ENCODE measurements at places on chromosomes 12 and 14. TPM values are rescaled to one million over a fixed set of nuclear protein-coding genes. Genes with fewer than 3 reads are reported as not detected.

- no peak overlapping the region for H3K4me3 ChIP-seq
- no peaks in the 10 kb centered on the region for H3K36me3 ChIP-seq
- no peaks in the 10 kb centered on the region for H3K27me3 ChIP-seq
Observed at GRCh38 chr14:24971255-24971654, 78.7 kb downstream of the STXBP6 start.

BCAT1 gene
- total RNA-seq: 121 TPM

GRCh38 chr14:61691495-61691894, 3.8 kb upstream of the HIF1A start:
- H3K4me3 ChIP-seq: no peak overlapping the region
- peaks cover 5% of the 10 kb centered on the region for H3K4me1 ChIP-seq
- H3K27ac ChIP-seq: no peak overlapping the region
- no peaks in the 10 kb centered on the region for H3K27me3 ChIP-seq
- H3K36me3 ChIP-seq: no peaks in the 10 kb centered on the region

SIX6 gene
- total RNA-seq: not detected

- H3K4me3 ChIP-seq: no peak overlapping the region
- no peaks in the 10 kb centered on the region for H3K27me3 ChIP-seq
- H3K36me3 ChIP-seq: no peaks in the 10 kb centered on the region
- H3K4me1 ChIP-seq: no peaks in the 10 kb centered on the region
- no peak for DNase-seq
Observed at GRCh38 chr12:39072658-39073057, 167.3 kb upstream of the CPNE8 start.

GRCh38 chr12:78244916-78245507, 414.3 kb downstream of the NAV3 start:
- DNase-seq: no peak
- H3K27ac ChIP-seq: no peak overlapping the region
- H3K4me3 ChIP-seq: no peak overlapping the region
- no peaks in the 10 kb centered on the region for H3K4me1 ChIP-seq
- H3K36me3 ChIP-seq: no peaks in the 10 kb centered on the region
- no peaks in the 10 kb centered on the region for H3K27me3 ChIP-seq

TRHDE gene
- 18.7 TPM for total RNA-seq

DNA sequence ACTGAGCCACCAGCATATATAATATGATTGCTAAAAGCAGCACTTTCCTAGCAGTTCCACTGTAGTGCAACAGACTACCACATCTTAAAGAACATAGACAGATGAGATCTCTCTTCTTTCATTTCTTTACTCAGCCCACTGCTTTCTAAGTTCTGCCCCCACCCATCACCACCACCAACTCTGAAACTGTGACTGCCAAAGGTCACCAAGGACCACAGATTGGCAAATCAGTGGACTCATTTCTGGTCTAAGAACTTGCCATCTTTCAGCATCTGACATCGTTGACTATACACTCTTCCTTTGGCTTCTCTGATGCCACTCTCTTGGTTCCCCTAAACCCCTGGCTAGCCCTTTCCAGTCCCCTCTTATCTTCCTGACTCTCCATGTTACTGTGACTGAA, 38.4 kb downstream of the IFNG start:
- no peak overlapping the region for H3K4me3 ChIP-seq
- H3K36me3 ChIP-seq: no peaks in the 10 kb centered on the region
- H3K27me3 ChIP-seq: no peaks in the 10 kb centered on the region
- DNase-seq: no peak
- H3K27ac ChIP-seq: no peak overlapping the region
- H3K4me1 ChIP-seq: no peaks in the 10 kb centered on the region

DNA sequence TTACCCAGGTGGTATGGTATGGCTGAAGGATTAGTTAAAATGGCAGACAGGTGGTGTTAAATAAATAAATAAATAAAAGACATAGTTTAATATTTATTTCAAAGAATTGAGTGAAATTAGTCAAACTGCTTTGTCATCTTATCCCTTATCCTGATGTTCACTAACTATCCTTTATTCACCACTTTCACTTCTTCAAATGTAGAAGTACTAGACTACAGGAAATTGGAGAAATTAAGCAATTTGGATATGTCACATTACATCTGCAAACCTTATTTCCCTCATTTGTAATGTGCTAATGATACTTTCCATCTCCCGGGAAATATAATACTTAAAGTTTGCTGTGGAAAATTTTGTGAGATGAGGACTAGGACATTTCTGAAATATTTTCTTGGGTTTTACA, 1195.7 kb downstream of the LRFN5 start:
- H3K4me1 ChIP-seq: no peaks in the 10 kb centered on the region
- H3K27ac ChIP-seq: no peak overlapping the region
- H3K27me3 ChIP-seq: no peaks in the 10 kb centered on the region
- no peak for DNase-seq
- no peaks in the 10 kb centered on the region for H3K36me3 ChIP-seq
- H3K4me3 ChIP-seq: no peak overlapping the region

PLXNC1 gene
- total RNA-seq: 2.5 TPM

- no peak overlapping the region for H3K4me3 ChIP-seq
- no peak for DNase-seq
Observed at GRCh38 chr14:41608681-41609390, 2.2 kb downstream of the LRFN5 start.

DNA sequence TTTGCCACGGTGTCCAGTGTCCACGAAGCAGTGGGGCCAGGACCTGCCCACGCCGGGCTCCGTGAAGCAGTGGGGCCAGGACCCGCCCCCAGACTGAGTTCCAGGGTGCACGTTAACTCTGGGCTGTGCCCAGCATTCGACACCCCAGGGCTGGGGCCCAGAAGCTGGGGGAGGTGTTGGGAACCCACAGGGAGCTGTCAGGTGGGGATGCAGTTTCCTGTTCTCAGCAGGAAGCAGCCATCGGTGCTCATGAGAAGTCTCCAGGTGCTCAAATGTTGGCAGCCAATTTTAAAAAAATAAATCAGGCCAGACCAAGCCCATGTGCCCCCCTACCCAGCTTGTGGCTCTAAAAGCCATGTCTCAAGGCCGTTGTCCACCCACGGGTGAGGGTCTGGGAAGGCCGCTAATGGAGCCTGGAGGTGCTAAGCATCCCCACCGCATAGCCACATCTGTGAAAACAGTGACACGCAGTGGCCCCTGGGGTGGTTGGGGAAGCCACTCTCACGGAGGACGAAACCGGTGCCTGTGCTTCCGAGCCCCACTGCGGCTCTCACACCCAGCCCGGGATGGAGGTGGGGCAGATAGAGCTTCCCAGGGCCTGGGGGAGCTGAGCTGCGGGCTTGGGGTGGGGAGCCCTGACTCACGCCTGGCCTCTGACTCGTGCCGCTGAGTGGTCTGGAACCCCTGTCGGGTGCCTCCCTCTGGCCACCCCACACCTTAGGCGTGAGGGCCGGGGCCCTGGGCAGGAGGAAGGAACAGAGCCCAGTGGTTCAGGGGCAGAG, 53.5 kb downstream of the FBRSL1 start:
- H3K36me3 ChIP-seq: peaks cover 4% of the 10 kb centered on the region
- no peak for DNase-seq
- H3K4me3 ChIP-seq: no peak overlapping the region
- no peak overlapping the region for H3K27ac ChIP-seq
- no peaks in the 10 kb centered on the region for H3K27me3 ChIP-seq

- H3K4me3 ChIP-seq: no peak overlapping the region
- no peaks in the 10 kb centered on the region for H3K27me3 ChIP-seq
- DNase-seq: no peak
- no peaks in the 10 kb centered on the region for H3K36me3 ChIP-seq
- no peaks in the 10 kb centered on the region for H3K4me1 ChIP-seq
- no peak overlapping the region for H3K27ac ChIP-seq
Observed at GRCh38 chr12:553216-554000, 93.7 kb downstream of the B4GALNT3 start.

DNA sequence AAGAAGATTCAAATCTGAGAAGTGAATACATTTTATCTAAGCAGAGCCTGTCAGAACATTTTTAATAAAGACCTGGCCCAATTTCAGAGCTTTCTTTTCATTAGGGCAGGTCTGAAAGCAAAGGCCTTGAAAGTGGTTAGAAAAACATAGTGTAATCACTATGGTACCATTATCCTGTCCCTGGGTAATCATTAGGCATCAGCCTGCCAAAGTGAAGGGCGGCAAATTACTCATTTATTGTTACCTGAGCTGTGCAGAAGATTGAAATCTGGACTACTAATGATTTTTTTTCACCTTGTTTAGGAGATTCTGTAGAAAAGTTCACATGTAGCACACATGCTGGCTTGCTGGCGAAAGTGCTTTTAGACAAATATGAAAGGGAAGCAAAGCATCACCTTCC, 92.6 kb upstream of the PRKD1 start:
- no peaks in the 10 kb centered on the region for H3K27me3 ChIP-seq
- DNase-seq: no peak
- no peak overlapping the region for H3K27ac ChIP-seq
- peaks cover 7% of the 10 kb centered on the region for H3K4me1 ChIP-seq
- H3K4me3 ChIP-seq: no peak overlapping the region

GRCh38 chr12:104741077-104741476, 217.0 kb downstream of the SLC41A2 start:
- H3K27me3 ChIP-seq: no peaks in the 10 kb centered on the region
- H3K4me1 ChIP-seq: no peaks in the 10 kb centered on the region
- no peak overlapping the region for H3K27ac ChIP-seq
- H3K36me3 ChIP-seq: no peaks in the 10 kb centered on the region

GRCh38 chr12:123897221-123897620, 75.4 kb downstream of the CCDC92 start:
- no peak for DNase-seq
- no peaks in the 10 kb centered on the region for H3K27me3 ChIP-seq
- H3K27ac ChIP-seq: no peak overlapping the region
- H3K36me3 ChIP-seq: no peaks in the 10 kb centered on the region
- no peak overlapping the region for H3K4me3 ChIP-seq
- no peaks in the 10 kb centered on the region for H3K4me1 ChIP-seq

GRCh38 chr12:46723629-46724419, 102.0 kb downstream of the SLC38A4 start:
- no peaks in the 10 kb centered on the region for H3K27me3 ChIP-seq
- H3K4me1 ChIP-seq: no peaks in the 10 kb centered on the region
- no peak for DNase-seq
- H3K36me3 ChIP-seq: no peaks in the 10 kb centered on the region
- H3K27ac ChIP-seq: no peak overlapping the region
- no peak overlapping the region for H3K4me3 ChIP-seq

AVPR1A gene
- 0.16 TPM for total RNA-seq

SERPINA1 gene
- 309 TPM for total RNA-seq

- no peak overlapping the region for H3K27ac ChIP-seq
- no peak for DNase-seq
- no peaks in the 10 kb centered on the region for H3K27me3 ChIP-seq
- no peaks in the 10 kb centered on the region for H3K36me3 ChIP-seq
- no peak overlapping the region for H3K4me3 ChIP-seq
- no peaks in the 10 kb centered on the region for H3K4me1 ChIP-seq
Observed at GRCh38 chr12:2739832-2740641, 54.7 kb upstream of the FKBP4 start.

GRCh38 chr12:131217024-131217586, 263.4 kb downstream of the ADGRD1 start:
- H3K4me1 ChIP-seq: no peaks in the 10 kb centered on the region
- H3K27ac ChIP-seq: no peak overlapping the region
- no peaks in the 10 kb centered on the region for H3K36me3 ChIP-seq
- no peaks in the 10 kb centered on the region for H3K27me3 ChIP-seq
- no peak overlapping the region for H3K4me3 ChIP-seq

- H3K36me3 ChIP-seq: no peaks in the 10 kb centered on the region
- H3K4me3 ChIP-seq: no peak overlapping the region
- no peaks in the 10 kb centered on the region for H3K4me1 ChIP-seq
- no peak overlapping the region for H3K27ac ChIP-seq
- no peaks in the 10 kb centered on the region for H3K27me3 ChIP-seq
- DNase-seq: no peak
Observed at GRCh38 chr12:1419849-1420371, 174.5 kb downstream of the FBXL14 start.

- H3K4me3 ChIP-seq: no peak overlapping the region
- H3K36me3 ChIP-seq: no peaks in the 10 kb centered on the region
- DNase-seq: no peak
- H3K27me3 ChIP-seq: no peaks in the 10 kb centered on the region
- H3K4me1 ChIP-seq: peaks cover 18% of the 10 kb centered on the region
Observed at GRCh38 chr12:116916714-116917114, 6.0 kb downstream of the FBXW8 start.

- H3K4me3 ChIP-seq: no peak overlapping the region
- H3K36me3 ChIP-seq: no peaks in the 10 kb centered on the region
- H3K4me1 ChIP-seq: no peaks in the 10 kb centered on the region
Observed at GRCh38 chr14:38405851-38406635, 150.2 kb upstream of the CLEC14A start.

GRCh38 chr14:74582910-74583581, 29.0 kb downstream of the LTBP2 start:
- no peak overlapping the region for H3K27ac ChIP-seq
- DNase-seq: peak; percentile 72
- H3K27me3 ChIP-seq: no peaks in the 10 kb centered on the region
- H3K4me1 ChIP-seq: peaks cover 5% of the 10 kb centered on the region
- H3K36me3 ChIP-seq: no peaks in the 10 kb centered on the region
- H3K4me3 ChIP-seq: no peak overlapping the region

DNA sequence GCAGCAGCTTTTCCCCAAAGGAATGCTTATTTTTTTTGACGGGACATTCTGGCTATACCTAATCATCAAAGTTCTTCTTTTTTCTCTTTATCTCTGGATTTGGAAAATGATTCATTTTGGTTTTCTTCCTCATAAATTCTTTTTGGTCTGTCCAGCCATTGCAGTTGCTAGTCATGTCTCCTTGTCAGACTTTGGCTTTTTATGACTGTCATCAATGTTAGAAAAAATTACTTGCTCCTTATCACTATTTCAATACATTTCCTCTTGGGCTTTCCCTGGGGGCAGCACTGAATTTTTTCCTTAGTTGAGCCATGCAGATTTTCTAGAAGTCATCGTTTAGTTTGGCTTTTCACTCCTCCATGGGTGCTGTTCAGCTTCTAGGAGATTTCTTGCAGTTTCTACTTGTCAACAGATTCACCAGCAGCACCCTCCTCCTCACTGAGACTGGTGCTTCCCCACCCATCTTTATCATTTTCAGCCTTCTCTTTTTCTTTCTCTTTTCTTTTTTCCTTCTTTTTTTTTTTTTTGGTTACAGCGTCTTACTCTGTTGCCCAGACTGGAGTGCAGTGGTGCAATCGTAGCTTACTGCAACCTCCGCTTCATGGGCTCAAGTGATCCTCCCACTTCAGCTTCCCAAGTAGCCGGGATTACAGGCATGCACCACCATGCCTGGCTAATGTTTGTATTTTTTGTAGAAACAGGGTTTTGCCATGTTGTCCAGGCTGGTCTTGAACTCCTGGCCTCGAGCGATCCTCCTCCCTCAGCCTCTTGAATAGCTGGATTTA, 5.2 kb downstream of the ADIPOR2 start:
- DNase-seq: no peak
- H3K4me3 ChIP-seq: no peak overlapping the region
- H3K36me3 ChIP-seq: no peaks in the 10 kb centered on the region
- peaks cover 6% of the 10 kb centered on the region for H3K4me1 ChIP-seq

GZMH gene
- total RNA-seq: 0.90 TPM

TMPO gene
- total RNA-seq: 49.2 TPM

DNA sequence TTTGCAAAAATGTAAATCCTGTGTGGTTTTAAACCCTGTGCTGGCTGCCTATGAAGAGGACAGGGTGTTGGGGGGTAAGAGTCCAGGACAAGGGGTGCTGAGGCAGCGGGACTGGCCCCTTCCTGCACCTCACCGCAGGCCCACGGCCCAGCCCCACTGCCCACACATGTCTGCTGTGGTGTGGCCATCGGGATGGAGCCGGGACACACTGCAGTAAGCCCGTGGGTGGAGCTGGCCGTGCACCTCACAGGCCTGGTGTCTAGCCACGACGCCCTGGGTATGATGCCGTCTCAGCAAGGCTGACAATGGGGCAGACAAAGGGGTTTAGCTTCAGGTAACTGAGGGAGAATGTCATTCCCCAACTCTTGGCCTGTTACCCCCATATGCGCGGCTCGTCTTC, 19.6 kb downstream of the AMN start:
- H3K4me1 ChIP-seq: no peaks in the 10 kb centered on the region
- DNase-seq: no peak
- H3K27ac ChIP-seq: no peak overlapping the region

CCDC184 gene
- 0.43 TPM for total RNA-seq
